ENCODE measurements at places on chromosomes 2 and 18.

GRCh38 chr2:47208852-47209606, 53.9 kb upstream of the STPG4 start:
- DNase-seq = no peak

DNA sequence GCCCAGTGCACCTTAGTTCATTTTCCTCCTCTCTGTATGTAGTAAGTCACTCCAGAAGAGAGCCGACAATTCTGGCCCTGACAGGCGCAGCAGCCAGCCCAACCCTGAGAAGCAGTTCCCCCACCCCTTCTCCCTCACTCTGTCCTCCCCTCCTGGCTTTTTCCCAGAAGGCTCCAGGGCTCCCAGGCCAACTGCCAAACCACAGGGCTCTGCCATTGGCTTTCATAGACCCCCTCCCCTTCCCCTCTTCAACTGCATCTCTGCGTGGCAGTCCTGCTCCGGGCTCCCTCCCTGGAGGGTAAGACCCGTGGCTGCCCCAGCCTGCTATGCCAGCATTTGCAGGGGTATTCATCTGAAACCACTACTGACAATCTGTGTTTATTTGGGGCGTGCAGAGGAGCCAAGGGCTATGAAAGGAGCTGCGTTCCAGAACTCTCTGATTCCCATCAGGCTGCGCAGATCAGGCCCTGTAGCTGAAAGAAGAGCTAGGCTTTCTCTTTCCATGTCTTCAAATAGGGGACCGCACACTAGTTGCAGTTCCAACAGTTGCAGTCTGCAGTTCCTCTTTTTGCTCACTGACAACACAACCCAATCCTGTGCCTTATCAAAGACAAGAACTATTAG, 388.6 kb upstream of the TNP1 start:
- DNase-seq = no peak

GRCh38 chr2:237289139-237289538, 124.8 kb downstream of the COL6A3 start:
- no peak for DNase-seq

GRCh38 chr18:44342946-44343345, 337.7 kb upstream of the SETBP1 start:
- DNase-seq = no peak

DNA sequence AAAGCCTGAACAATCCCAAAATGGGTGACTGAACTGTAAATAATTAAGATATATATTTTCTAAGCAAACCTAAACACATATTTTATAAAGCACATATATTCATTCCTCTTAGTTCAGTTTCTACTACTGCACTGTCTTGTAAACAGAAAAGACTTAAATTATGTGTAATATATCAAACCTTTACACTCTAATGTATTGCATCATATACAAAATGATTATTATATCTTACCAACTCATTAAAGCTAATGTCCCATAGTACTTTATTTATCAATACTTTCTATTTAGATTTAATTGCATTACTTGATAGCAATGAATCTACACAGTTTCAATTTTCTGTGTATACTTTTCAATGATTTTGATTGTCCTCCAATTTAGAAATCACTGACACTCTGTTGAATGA, 111.0 kb downstream of the TMEM247 start:
- no peak for DNase-seq

- DNase-seq = no peak
Observed at GRCh38 chr2:62344472-62344871, 148.6 kb downstream of the B3GNT2 start.

DNA sequence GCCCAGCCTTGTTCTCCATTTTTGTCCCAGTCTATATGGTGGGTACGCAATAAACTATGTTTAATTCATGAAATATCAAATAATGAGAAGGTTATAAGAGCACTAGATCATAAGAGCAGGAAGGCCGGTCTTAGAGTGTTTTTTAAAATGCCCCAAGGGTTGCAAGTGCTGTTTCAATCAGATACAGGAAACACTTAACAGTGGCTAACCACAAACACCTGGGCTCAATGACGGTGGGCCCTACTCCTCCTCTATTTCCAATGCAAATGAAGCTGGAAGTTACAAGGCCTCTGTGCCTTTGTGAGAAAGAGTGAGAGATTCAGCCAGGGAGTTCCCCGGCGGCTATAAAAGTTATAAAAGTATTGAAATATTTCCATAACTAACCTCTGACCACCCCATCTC, 18.9 kb upstream of the WDR33 start:
- DNase-seq = no peak

- no peak for DNase-seq
Observed at GRCh38 chr2:207676827-207677354, 34.5 kb upstream of the CCNYL1 start.

DNA sequence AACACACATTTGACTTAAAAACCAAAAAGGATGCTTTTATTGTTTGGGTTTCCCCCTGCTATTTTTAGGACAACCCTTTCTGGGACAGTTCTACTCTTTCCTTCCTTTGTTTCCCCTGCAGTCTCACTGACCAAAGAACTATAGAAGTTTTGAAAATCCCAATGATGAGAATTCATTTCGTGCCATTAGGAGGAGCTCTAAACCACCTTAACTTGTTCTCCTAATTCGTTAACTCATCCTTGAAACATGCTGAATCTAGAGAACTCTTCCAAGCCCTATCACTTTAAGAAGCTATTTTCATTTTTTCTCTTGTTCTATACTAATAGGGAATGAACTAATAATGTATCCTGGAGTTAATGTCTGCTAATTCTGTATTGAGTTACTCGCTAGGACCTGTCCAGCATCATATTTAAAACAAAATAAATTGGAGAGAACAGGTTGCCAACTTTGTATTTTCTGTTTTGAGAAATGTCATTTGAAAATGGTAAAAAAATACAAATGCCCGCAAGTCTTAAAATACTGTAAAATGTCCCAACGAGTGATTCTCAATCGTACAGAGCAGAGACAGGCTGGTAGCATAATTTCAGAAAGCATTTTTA, 62.9 kb downstream of the AFTPH start:
- DNase-seq = no peak

DNA sequence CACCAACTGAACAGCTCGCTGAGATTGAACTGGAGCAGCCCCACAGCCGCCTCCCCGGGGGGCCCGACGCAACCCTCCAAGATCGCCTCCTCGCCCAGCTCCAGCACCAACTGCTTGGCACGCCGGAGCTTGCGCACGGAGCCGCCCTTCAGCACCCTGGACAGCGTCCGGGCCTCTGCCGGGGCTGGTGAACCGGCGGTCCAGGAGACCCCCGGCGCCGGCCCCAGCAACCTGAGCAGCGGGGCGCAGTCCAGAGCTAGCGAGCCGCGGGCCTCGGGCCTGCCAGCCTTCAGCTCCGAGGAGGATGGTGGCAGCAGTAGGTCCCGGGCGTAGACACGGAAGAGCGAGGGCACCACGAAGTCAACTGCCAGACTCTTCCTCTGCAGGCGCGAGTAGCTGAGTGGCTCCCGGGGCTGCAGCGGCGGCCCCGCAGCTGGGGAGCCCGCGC, 1.2 kb downstream of the ALK start:
- DNase-seq = peak; percentile 91

- DNase-seq = no peak
Observed at GRCh38 chr18:76428396-76429261, 66.4 kb downstream of the ZNF516 start.

DNA sequence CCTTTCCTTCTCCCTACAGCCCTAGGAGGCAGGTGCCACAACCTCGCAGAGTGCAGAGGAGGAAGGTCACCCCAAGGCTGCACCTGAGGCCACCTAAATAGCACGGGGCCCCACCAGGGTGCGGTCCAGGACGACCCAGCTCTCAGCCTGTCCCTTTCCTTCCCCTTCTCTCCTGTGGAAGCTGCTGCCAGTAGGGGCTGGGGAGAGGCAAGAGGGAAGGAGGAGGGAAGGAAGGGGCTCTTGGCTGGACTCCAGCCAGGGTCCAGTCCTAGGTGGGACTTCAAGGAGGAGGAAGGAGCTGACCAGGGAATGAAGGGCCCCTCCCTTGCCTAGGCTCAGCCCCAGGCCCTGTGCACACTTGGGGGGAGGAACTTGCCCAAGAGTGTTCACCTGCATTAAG, 11.1 kb downstream of the CRACDL start:
- no peak for DNase-seq

GRCh38 chr2:133644846-133645245, 76.6 kb upstream of the NCKAP5 start:
- no peak for DNase-seq

GRCh38 chr2:127220102-127220767, at the start of gene CYP27C1:
Gene CYP27C1, minus strand, starts transcription at chr2:127220299. Its CDS starts 29 bp downstream, at chr2:127220270.
- peak; percentile 48 for DNase-seq

- no peak for DNase-seq
Observed at GRCh38 chr2:224983712-224984554, 58.3 kb downstream of the DOCK10 start.

All from neural crest cell (in vitro differentiated cells).